ENCODE measurements at places on chromosomes 4 and X. TPM values are rescaled to one million over a fixed set of nuclear protein-coding genes. Genes with fewer than 3 reads are reported as not detected.

DNA sequence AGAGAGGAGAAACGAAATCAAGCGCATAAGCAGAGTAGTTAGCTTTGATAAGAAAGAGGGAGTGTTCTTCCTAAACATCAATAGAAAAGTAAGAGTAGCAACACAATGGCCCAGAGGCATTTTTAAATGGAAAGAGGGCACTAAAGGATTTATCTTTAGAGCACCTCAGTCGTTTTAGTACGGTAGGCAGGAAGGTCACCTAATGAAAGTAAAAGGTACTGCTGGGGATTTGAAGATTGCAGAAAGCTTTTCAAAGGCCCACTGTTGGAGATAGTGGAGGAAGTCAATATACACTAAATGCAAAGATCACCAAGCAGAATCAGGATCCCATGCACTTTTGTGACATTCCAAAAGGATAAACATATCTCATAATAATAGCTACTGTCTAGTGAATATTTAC, 667.7 kb upstream of the GRID2 start:
- no peaks in the 10 kb centered on the region for H3K36me3 ChIP-seq
- no peak overlapping the region for H3K4me3 ChIP-seq
- DNase-seq = no peak
- no peaks in the 10 kb centered on the region for H3K4me1 ChIP-seq

The CAMK2D gene
- total RNA-seq = 58.7 TPM

GRCh38 chrX:148580016-148580415, 79.6 kb downstream of the AFF2 start:
- no peaks in the 10 kb centered on the region for H3K36me3 ChIP-seq
- DNase-seq = no peak
- no peaks in the 10 kb centered on the region for H3K4me1 ChIP-seq
- H3K4me3 ChIP-seq = no peak overlapping the region
- H3K27me3 ChIP-seq = no peaks in the 10 kb centered on the region

DNA sequence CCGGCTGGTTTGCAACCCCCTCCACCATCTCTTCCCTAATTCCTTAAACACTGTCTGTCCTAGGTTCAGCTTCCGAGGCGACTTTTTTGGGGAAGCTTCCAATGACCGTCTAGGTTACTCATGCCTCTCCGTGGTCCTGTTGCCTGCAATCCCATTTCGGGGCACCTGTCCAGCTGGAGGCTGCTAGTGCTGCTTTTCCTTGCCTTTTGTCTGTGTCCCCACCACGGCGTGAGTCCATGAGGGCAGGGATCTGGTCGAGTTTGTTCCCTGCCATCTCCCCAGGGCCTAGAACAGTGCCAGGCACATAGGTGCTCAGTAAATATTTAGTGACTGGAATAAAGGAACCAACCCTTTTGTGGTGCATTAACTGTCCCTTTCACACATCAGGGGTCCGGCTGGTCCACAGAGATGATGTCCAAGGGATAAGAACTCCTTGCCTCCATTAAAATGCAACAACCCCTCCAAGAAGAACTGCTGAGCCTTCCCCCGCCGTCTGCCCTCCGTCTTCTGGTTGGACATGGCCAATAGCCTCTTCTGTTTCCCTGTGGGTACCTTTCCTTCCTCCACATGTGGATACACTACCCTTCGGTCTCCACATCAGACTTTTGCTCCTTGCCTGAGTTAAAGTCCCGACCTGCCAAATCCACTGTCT, 5.7 kb upstream of the SORCS2 start:
- DNase-seq = no peak
- no peaks in the 10 kb centered on the region for H3K4me1 ChIP-seq
- H3K27ac ChIP-seq = no peak overlapping the region

- no peak for DNase-seq
- no peaks in the 10 kb centered on the region for H3K36me3 ChIP-seq
- no peak overlapping the region for H3K27ac ChIP-seq
Observed at GRCh38 chr4:63361628-63362027, 1047.6 kb downstream of the TECRL start.

DNA sequence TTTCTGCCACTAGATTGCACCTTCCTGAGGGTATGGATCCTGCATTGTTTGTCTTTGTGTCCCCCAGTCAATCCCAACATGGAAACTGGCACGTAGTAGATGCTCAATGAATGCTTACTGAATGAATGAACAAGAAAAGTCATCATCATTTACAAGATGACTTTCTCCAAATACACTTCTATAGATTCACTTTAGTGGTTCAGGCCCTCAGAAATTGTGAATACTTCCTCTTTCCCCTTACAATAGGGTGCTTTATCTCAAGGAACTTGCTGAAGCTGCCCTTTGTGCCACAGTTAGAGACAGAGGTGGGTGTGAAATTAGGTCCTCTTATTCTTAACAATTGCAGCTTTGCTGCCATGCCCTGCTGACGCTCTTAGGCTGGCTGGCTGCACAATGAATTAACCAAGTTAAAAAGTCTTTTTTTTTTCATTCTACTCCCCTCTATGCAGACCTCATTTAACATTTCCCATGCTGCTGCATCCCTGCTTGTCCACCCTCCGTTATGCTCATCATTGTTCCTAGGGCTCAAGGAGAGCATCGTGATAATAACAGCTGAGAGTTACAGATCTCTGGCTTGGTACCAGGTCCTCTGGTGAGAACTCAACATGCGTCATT, 108.0 kb upstream of the ZNF518B start:
- H3K27me3 ChIP-seq = no peaks in the 10 kb centered on the region
- no peak overlapping the region for H3K27ac ChIP-seq
- no peaks in the 10 kb centered on the region for H3K4me1 ChIP-seq
- H3K4me3 ChIP-seq = no peak overlapping the region
- H3K36me3 ChIP-seq = no peaks in the 10 kb centered on the region
- DNase-seq = no peak

GRCh38 chrX:19334945-19335626, 8.6 kb upstream of the PDHA1 start:
- no peak for DNase-seq
- no peaks in the 10 kb centered on the region for H3K36me3 ChIP-seq
- no peak overlapping the region for H3K4me3 ChIP-seq
- no peaks in the 10 kb centered on the region for H3K27me3 ChIP-seq
- no peaks in the 10 kb centered on the region for H3K4me1 ChIP-seq
- H3K27ac ChIP-seq = no peak overlapping the region

- H3K4me1 ChIP-seq = no peaks in the 10 kb centered on the region
- H3K27me3 ChIP-seq = no peaks in the 10 kb centered on the region
- no peak for DNase-seq
- no peak overlapping the region for H3K27ac ChIP-seq
- H3K36me3 ChIP-seq = no peaks in the 10 kb centered on the region
- H3K4me3 ChIP-seq = no peak overlapping the region
Observed at GRCh38 chr4:169925678-169926077, 100.5 kb downstream of the MFAP3L start.

DNA sequence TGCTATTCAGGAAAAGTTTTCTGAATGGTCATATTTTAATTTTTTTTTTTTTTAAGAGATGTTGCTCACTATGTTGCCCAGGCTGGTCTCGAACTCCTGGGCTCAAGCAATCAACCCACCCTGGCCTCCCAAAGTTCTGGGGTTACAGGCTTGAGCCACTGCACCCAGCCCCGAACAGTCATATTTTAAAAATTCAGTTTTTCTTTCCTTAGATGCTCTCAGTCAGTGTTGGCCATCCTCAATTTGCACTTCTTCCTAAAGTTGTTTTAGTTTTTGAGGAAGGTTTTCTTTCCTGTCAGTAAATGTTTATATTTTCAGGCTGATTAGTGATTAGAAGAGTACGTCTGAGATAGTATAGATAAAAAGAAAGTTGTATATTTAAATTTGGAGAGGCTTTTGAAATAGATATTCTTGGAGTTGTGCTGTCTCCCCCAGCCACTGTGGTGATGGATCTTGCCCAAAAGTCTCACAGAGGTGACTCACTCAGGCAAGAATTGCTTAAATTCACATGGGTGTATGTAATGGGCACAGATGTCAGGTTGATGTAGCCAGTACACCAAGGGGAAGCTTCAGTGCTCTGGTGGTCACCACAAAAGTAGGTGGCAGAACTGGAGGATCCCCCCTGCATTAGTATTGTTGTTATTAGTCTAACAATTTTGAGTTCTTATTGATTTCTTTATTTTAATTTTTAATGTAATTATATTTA, 72.2 kb upstream of the ELOVL6 start:
- no peak overlapping the region for H3K4me3 ChIP-seq
- no peak overlapping the region for H3K27ac ChIP-seq
- no peak for DNase-seq
- H3K36me3 ChIP-seq = no peaks in the 10 kb centered on the region
- no peaks in the 10 kb centered on the region for H3K27me3 ChIP-seq
- no peaks in the 10 kb centered on the region for H3K4me1 ChIP-seq

GRCh38 chrX:131801066-131801465, 222.0 kb upstream of the STK26 start:
- H3K36me3 ChIP-seq = no peaks in the 10 kb centered on the region
- no peaks in the 10 kb centered on the region for H3K27me3 ChIP-seq
- DNase-seq = no peak
- H3K4me3 ChIP-seq = no peak overlapping the region
- H3K27ac ChIP-seq = no peak overlapping the region

DNA sequence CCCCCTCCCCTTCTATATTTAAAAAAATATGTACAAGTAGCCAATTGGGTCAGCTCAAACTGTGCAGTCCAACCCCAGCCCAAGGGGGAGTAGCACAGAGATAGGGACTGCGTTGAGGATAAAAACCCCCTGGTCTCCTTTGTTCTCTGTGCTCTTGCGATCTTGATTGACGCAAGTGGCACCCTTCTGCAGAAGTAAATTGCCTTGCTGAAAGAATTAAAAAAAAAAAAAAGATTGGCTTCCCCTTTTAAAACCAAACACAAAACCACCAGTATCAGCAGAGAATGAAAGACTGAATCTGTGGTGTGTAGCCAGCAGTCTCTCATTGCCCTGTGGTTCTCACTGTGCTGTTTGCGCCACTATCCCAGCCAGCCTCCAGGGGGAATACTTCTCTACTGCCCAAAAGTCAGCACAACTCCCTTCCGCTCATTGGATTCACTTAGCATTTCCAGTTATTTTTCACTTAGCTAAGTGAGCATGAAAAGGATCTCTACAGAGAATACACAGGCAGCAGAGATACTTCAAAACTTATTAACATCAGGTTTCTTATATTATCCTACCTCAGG, 29.7 kb downstream of the MANBA start:
- no peak for DNase-seq
- no peak overlapping the region for H3K27ac ChIP-seq
- H3K4me3 ChIP-seq = no peak overlapping the region
- H3K4me1 ChIP-seq = peaks cover 3% of the 10 kb centered on the region

- H3K36me3 ChIP-seq = no peaks in the 10 kb centered on the region
- no peaks in the 10 kb centered on the region for H3K4me1 ChIP-seq
- H3K27ac ChIP-seq = no peak overlapping the region
- H3K27me3 ChIP-seq = no peaks in the 10 kb centered on the region
Observed at GRCh38 chrX:137982472-137983172, 416.7 kb downstream of the ZIC3 start.

GRCh38 chr4:80202190-80202711, 4.9 kb downstream of the PRDM8 start:
- H3K27me3 ChIP-seq = peaks cover 32% of the 10 kb centered on the region
- H3K4me1 ChIP-seq = peaks cover 17% of the 10 kb centered on the region
- H3K27ac ChIP-seq = peak overlapping the region; percentile 77
- peak overlapping the region; percentile 81 for H3K4me3 ChIP-seq
- DNase-seq = peak; percentile 98

GRCh38 chrX:16304751-16305150, 137.5 kb downstream of the MAGEB17 start:
- no peaks in the 10 kb centered on the region for H3K36me3 ChIP-seq
- DNase-seq = no peak
- no peak overlapping the region for H3K27ac ChIP-seq
- no peak overlapping the region for H3K4me3 ChIP-seq
- no peaks in the 10 kb centered on the region for H3K4me1 ChIP-seq
- no peaks in the 10 kb centered on the region for H3K27me3 ChIP-seq

DNA sequence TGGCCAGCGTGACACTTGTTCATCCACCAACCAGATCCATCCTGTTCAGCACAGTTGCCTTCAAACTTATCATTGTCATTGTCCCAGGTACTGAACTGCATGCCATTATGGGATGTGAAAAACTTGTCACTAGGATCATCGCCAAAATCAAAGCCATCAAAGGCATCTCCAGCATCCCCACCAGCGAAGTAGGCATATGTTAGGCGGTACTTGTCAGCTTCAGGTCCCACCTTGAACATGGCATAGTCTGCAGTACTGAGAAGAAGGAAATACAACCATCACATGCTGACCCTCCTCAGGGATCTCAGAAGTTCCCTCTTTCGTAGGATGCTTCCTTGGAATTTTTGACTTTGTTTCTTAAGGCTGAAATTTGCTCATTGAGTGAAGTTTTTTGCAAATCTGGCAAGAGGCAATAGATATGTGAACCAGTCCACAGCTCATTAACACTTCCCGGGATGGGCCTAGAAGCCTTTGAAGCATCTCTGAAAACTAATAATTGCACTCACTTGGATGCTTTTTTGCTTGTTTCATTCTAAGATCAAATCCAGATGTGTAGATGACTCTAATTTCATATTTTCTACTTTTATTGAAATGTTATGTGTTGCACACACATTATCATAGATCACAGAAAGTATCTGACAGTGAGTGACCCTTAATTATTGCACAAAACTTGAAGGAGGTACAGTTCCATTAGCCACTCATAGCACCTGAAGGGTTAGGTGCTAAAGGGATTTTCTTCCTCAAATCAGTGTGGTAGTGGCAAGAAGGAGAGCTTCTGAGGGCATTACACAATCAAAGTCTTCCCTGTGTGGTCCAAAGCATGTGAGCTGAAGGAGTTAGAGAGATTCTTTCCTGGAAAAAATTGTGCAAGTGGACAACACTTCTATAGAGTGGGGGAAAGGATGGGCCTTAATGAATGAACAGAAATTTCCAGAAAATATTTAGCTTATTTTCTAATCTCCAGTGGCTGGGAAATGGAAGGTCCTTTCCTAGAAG, 5.4 kb downstream of the FGG start:
- no peak for DNase-seq
- no peak overlapping the region for H3K4me3 ChIP-seq
- H3K27me3 ChIP-seq = no peaks in the 10 kb centered on the region

The SPON2 gene
- total RNA-seq = 51.4 TPM

The GIMD1 gene
- not detected for total RNA-seq

All from upper lobe of left lung (tissue), 6 donors.